ENCODE measurements at places on chromosomes 6 and 20.

DNA sequence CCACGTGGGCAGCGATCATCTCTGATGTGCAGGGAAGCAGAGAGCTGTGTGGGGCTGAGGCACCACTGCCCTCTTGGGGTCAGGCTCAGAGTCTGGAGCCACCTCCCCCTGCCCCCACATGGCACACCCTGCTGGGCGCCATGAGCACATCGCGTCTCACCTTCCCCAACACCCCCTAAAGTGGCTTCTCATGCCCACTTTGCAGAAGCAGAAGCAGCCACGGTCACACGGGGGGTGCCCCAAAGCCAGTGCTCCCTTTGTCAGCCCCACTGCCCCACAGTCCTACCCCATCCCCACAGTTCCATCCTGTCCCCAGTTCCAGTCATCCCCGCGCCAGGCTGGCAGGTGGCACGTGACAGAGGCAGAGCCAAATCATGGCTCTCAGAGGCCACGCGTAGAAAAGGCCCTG lies 19.5 kb downstream of the SDCBP2 start:
- DNase-seq, result no peak

GRCh38 chr20:58719258-58719657 lies 26.7 kb downstream of the NPEPL1 start:
- no peak for DNase-seq

DNA sequence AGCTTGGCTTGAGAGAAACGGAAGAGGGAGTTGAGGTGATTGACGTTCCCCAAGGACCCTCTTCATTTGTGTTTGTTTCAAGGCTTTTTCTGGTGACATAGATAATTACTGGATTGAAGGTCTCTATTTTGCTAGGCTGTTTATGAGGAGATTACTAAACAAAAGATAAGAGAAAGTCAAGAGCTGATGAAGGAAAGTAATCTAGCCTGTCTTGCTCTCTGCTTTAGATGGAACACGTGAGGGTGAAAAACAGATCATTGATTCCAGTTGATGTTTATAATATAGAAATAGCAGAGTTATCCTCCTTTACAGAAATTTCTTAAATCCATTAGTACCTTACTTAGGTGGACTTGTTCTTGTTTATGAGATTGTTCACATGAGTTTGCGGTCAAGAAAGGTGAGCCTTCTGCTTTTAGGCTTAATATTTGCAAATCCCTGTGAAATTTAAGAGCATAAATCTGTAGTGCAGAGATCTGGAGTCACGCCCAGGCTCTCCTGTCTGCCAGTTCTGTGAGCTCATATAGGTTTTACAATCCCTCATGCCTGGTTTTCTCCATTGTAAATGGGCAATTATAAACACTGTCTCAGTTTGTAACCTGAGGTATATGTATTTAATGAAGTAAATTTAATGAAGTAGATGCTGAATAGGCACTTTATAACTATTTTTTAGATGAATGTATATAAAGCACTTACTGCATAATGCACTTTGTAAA lies 272.8 kb downstream of the NKAIN2 start:
- DNase-seq, result no peak

- no peak for DNase-seq
Measured at GRCh38 chr20:36304786-36305495, 1.2 kb upstream of the DLGAP4 start.

GRCh38 chr20:34762031-34762555 lies 57.9 kb downstream of the TP53INP2 start:
- DNase-seq, result no peak

DNA sequence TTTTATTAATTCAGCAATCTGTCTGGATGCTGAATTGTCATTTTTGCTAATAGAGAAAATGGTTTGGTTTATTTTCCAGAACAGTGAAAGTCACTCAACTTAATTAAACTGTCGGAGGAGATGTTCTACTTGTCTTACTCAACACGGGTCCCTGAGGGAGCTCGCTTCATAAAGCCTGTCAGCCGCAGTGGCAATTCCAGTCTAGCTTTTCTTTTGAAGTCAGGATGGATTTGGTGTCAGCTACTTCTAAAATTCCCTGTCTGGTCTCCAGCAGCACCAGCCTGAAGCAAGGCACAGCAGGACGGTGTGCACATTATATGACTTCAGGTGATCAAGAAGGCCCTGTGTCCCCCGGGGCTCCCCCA lies 261.5 kb downstream of the SLC24A3 start:
- no peak for DNase-seq

GRCh38 chr6:71333697-71334096 lies 45.1 kb downstream of the OGFRL1 start:
- no peak for DNase-seq

All from common myeloid progenitor, CD34-positive (primary cell).